ENCODE measurements at places on chromosomes 1 and 21.

GRCh38 chr1:211741116-211741515 is 65.7 kb upstream of the NEK2 start:
- no peak for DNase-seq

- DNase-seq = peak; percentile 32
These were observed 51.2 kb upstream of the RGS7 start for GRCh38 chr1:241408170-241408569.

- DNase-seq = no peak
These were observed 11.8 kb downstream of the PLPPR5 start for GRCh38 chr1:98992844-98993243.

DNA sequence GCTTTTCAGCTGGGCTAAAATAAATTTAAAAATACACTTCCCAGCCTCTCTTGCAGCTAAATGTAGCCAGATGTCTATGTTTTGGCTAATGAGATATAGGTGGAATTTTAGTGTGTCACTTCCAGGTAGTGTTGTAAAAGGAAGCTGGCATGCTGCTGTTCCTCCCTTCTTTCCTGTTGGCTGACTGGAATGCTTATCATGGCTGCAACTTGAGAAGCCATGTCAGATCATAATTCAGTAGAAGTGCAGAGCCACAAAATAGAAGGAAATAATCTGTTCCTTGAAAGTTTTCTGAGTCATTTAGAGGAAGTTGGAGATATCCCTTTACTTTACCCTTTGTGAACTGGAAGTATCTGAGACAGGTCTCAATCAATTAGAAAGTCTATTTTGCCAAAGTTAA is 10.9 kb upstream of the RBM15 start:
- no peak for DNase-seq

DNA sequence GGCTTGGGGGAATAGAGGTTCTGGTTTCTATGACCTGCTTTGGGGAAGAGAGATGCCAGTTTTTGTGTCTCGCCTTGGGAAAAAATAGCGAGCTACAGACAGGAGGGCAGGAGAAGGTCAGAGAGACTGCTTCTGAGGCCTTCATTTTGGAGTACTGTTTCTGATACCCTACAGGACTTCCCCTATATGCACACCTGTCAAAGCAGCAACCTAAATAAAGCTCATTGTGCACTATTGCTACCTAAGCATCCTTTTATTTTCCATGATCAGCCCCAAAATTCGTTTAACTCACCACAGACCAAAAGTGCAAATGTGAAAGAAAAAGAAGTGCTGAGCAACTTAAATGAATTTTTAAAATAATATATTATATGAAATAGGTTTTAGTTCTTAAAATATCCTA is 145.6 kb upstream of the CHRM3 start:
- DNase-seq = no peak

GRCh38 chr1:171343727-171344472 is 29.9 kb downstream of the FMO4 start:
- no peak for DNase-seq

- no peak for DNase-seq
These were observed 207.7 kb upstream of the CAMK1G start for GRCh38 chr1:209375671-209376365.

DNA sequence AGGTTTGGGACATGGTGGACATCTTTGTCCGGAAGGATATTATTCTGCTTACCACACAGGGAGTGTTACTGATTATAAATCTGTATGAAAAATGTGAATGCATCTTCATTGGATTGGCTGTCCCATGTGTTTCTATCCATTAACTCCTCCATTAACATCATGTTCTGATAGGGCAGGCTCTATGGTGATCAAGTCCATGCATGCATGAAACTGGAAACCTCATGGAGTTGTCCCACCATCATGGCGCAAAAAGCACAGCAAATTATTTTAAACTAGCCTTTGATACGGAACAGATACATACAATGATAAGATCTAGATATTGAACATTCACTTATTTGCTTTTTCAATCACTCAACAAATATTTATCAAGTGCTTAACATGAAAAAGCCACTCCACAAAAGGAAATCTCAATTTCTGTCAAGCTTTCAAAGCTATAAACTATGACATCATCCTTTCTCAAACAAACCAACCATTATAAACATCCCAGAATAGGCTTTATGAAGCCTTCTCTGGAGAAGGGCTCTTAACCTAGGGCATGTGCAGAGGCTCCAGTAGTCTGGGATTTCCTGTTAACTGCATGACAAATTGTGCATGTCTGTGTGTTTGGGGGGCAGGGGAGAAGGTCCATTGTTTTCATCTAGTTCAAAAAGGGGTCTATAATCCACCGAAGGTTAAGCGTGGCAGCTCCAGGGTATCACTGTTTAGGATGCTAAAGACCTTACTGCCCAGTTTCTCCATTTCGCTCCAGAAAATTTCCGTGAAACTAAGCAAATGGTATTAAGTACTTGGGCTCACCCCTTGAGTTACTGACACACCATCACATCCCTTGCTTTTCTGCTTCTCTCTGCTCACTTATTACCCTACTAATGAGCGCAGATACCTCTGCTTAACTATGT is 46.1 kb downstream of the ADAMTS1 start:
- no peak for DNase-seq

- peak; percentile 83 for DNase-seq
These were observed 67.8 kb upstream of the POU3F1 start for GRCh38 chr1:38114241-38115026.

DNA sequence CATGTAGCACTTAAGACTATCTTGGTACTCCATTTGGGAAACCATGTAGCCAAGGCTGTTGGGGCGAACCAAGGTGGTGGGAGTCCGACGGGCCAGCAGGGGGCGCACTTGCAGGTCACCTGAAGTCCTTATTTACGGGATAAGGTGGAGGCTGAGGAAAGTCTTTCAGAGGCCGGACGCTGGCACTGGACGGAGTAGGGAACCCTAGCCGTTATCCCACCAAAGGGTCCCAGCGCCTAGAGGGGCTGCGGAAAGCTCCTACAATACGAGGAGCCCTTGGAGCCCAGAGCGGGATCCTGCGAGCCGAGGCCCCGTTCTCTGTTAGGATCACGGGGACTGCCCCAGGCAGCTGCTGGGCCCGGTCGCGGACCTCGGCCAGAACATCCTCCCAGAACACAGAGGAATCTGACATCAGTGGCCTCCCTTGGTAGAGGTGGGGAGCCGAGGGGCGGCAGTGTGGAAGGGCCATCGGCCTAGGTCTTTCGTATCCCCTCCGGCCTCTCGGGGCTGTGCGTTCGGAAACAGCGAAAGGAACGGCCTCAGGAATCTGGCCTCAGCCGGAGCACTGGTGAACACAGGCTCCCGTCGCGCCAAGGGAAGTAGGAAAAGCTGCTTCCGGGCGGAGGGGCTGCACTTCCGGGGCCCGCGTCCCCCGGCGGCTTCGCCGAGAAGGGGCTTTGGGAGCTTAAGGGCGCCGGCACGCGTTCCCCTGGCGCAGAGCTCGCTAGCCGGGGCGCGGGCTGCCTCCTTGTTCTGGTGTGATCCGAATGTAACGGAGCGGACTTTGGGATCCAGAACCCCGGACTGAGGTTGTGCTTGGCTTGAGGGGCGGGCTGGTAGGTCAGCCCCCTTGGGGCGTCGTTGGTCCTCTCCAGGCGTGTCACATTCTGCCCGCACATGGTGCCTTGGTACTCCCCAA is 29.9 kb upstream of the RPTN start:
- peak; percentile 57 for DNase-seq

DNA sequence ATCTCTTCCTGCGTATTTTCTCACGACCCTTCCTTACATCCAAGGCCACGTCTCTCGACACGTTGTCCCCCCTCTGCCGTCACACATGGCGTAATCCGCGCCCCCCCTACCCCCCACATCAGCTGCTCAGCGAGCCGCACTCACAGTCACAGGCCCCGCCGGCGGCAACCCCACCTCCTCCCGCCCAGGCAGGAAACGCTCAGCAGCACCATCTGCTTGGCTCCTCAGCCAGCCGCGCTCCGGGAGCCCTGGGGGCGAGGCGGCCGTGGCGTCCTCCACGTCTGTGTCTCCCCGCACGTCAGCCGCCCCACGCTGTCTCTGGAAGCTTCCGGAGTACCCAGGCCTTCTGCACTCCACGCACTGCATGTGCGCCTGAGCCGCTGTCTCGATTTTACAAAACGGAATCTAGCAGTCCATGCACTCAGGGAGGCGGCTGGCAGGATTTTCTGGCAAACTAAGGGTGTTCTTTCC is 64.6 kb downstream of the SIK1 start:
- DNase-seq = peak; percentile 59

DNA sequence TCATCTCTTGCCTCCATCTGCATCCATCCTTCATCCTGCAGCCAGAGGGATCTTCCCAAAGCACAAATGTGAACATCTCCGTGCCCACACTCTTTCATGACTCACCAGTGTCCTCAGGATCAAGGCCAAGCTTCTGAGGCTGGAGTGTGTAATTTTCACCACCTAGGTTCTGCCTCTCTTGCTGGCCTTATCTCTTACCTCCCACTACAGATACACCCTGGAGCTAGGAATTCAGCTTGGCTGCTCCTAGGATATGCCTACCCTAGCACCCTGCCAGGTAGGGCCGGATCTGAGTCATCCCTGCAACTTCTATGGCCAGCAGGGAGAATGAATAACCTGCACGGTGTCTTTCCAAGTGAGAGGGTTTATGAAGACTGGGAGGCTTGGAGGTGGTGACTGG is 208.7 kb upstream of the CSF3R start:
- DNase-seq = no peak

DNA sequence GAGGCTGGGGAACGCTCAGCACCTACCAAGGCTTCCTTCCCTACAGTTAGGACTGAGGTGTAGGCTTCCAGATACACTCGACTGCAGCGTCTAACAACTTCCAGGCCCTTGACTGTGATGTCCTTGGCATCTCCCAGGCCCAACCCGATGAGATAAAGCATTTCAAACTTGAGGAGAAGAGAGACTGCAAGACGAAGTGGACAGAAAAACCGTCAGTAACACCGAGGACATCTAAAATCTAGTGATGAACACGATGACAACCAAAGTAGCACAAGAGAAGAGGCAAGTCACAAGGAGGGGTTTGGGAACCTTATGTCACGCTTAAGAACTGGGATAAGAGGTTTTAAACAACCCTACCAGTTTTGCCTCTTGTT is 314 bp downstream of the DPH5 start:
- DNase-seq = peak; percentile 44

DNA sequence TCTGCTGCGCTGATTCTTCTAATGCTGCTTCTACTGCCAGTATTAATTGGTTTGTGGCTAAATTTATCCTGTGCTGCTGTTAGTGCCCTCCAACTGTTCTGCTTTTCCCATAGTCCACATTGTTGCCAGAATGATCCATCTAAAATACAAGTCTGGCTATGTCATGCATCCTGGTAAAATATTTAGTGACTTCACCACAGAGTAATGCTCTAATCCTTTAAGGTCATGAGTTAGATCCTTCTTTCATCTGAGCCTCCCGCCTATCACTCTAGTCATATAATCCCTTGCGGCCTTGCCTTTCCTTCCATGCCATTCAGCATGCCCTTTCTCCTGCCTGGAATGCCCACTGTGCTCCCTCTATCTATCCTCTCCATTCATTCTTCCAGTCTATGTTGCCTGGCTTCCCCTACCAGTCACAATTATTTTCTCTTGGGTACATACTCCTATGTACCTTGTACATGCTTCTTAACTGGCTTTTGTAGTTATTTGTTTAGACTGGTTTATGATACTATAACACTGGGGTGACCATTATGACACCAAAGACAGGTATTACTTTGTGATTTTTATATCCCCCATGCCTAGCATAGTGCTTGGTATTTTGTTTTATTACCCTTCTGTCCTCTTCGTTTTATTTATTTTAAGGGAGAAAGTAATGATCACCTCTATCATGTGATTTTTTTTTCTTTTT is 144.0 kb downstream of the MAGI3 start:
- no peak for DNase-seq

GRCh38 chr1:109821831-109822745 is 58.4 kb upstream of the EPS8L3 start:
- no peak for DNase-seq

- no peak for DNase-seq
These were observed 42.5 kb downstream of the PGM1 start for GRCh38 chr1:63635681-63636080.

DNA sequence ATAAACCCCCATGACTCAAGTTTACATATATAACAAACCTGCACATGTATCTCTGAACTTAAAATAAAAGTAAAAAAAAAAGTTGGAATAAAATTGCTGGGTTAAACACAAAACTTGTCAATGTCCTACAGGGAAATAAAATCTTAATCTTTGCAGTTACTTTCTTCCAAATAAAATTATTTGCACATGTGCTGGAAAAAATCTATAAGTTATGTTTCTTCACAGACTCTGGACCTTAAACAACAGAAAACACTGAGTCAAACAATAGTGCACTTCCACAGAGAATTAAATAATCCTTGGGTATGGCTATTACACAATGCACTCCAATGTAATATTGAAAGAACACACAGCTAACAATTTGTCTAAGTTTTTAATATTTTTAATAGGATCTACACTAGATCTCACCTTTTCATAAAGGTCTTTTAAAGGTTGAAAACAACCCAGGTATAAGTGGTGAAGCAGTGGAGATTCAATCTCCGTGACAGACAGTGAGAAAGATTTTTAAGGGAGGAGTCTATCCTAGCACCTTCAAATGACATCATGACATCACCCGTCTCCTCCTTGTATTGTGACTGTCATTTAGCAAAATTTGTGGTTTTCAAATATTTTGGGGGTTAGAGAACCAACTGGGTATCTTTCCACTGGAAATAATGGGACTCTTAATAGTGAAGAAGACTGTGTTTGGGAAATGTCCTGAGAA is 25.2 kb upstream of the FGGY start:
- no peak for DNase-seq

- DNase-seq = peak; percentile 67
These were observed 573 bp downstream of the KLHL21 start for GRCh38 chr1:6601923-6602668.

DNA sequence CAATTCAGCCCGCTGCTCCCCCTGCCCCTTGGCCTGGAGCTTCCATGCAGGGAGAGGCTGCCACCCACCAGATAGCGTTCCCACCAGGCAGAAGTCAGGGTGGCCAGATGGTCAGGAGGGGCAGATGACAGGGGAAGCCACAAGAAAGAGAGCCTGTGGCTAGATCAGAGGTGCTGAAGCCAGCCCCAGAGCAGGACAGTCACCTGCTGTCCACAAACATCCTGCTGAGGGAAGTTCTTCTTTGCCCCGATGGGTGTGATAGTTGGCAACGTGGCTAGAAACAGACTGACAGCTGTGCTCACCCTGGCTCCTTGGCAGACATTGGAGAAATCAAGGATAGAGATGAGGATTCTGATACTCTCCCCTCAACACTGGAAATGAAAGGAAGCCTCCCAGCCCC is 27.2 kb upstream of the SRP9 start:
- no peak for DNase-seq

DNA sequence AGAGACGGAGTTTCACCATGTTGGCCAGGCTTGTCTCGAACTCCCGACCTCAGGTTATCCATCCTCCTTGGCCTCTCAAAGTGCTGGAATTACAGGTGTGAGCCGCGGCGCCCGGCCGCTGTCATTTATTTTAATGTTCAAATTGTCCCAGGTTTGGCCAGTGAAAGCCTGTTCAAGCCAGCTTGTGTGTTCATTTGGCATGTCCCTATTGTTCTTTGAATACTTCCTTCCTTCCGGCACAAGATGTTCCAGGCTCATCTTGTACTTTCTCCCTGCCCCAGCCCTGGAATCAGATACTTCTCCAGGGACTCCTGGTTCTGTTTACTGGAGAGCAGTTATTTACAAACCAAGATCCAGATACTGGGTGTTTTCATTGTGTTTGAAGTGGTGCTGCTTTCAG is 37.0 kb downstream of the ZBTB8B start:
- DNase-seq = no peak

GRCh38 chr1:214549604-214550003 is 1.8 kb downstream of the PTPN14 start:
- DNase-seq = no peak

- no peak for DNase-seq
These were observed 65.5 kb downstream of the PCNX2 start for GRCh38 chr1:233230011-233230410.

- DNase-seq = no peak
These were observed 364.5 kb upstream of the CAMK1G start for GRCh38 chr1:209218981-209219380.
